ENCODE measurements at places on chromosomes 12 and 14. TPM values are rescaled to one million over a fixed set of nuclear protein-coding genes. Genes with fewer than 3 reads are reported as not detected.

Gene A2ML1
- total RNA-seq = not detected

Gene ZNF219
- 9.2 TPM for total RNA-seq

Gene ERBB3
- total RNA-seq = 0.91 TPM

Gene FLRT2
- 36.0 TPM for total RNA-seq

Gene SERPINA10
- total RNA-seq = not detected

Gene WIF1
- total RNA-seq = not detected

Gene RNASE3
- not detected for total RNA-seq

Gene NPC2
- 167 TPM for total RNA-seq

Gene CAPZA3
- total RNA-seq = not detected

All from articular chondrocyte of knee joint (primary cell).